ENCODE measurements at places on chromosomes 5 and 9.

- DNase-seq = no peak
Observed at GRCh38 chr5:32504329-32504988, 59.9 kb upstream of the ZFR start.

- DNase-seq = peak; percentile 83
Observed at GRCh38 chr9:129023036-129023907, 4.9 kb downstream of the SH3GLB2 start.

DNA sequence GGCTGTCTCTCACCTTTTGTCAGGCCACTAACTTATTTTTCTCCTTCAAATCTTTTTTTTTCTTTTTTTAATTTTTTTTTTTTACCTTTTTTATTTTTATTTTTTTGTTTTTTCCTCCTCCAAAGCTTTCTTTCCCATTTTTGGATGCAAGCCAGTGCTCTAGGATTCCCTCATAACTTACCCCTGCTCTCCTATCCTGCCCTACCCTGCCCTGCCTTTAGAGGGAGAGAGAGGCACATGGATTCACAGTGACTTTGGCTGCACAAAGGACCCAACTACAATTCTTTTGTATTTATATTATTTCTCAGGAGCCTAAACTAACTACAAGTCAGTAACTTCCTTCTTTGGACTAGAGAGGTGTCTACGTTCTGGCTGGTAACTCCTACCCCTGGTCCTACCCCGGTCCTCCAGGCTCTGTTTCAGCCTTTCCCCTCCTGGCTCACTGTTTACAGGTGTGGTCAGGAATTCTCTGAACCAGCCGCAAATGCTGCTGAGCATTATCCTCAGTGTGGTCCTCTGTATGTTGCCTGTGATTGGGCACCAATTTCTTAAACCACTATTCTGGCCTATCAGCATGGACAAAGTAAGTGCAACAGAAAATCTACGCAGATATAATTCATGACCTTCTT, 8.4 kb upstream of the RUSC2 start:
- peak; percentile 27 for DNase-seq

- no peak for DNase-seq
Observed at GRCh38 chr5:67537439-67538148, 341.0 kb upstream of the CD180 start.

- no peak for DNase-seq
Observed at GRCh38 chr9:137030538-137031527, 1.1 kb downstream of the FUT7 start.

DNA sequence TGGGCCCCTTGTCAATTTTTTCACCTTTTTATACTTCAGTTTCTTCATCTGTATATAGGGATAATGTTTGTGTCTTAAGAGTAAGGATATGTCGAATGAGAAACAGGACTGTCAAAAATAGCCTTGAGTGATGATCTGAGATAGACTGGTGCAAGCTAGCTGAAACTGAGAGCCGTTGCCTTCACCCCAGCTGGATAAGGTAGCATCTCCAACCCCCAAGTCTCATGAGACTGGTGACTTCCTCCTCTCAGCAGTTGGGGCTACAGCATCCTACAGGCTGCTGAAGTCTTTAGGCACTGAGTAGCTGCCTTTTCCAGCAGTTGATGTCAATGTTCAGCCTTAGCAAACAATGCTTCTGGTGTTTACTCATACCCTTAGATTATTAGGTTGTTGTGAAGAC, 330.2 kb downstream of the OSTF1 start:
- no peak for DNase-seq

DNA sequence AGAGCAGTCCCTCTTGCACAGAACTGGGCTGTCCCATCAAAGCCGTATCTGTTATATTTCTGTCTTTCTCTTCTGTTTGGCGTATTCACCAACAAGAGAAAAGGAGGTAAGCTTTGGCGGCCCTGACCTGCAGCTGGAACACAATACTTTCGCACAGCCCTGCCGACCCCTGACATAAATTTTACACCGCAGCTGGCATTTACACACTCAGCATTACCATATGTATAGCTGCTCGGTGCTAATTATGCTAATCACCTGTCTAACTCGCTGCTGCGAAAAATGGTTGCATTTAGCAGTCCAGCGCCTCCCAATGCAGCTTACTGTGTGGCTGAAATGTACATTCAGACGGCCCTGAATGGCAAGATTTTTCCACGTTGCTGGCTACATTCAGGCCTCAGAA, 20.8 kb downstream of the PTCH1 start:
- DNase-seq = no peak

DNA sequence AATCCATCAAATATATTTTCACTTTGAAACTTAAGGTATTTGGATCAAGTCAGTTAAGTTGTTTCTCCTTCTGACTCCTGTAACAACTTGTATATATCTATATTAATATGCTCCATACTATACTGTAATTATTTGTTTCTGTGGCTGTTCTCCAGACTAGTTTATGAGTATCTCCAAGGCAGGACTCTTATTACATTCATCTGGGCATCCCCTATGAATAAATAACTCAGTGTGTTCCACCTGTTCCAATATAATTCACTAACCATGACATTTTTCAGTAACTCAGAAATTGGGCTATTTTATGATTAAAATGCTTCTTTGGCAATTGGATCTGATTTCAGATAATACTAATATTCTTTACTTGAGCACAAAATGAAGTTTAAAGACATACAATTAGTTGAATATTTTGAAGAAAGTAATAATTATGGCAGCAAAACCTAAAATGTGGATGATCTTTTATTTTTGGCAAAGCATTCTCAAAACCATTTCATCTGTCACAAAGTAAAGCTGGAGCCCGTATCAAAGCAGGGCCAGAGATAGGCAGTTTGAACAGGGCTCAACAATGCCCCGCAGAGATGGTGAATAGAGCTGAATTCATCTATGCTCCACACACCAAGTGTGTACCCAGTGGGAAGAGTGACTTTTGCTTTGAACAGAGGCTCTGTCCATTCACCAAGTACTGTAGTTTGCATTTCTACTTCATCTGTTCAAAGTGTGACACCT, 314.3 kb downstream of the PDE4D start:
- no peak for DNase-seq

DNA sequence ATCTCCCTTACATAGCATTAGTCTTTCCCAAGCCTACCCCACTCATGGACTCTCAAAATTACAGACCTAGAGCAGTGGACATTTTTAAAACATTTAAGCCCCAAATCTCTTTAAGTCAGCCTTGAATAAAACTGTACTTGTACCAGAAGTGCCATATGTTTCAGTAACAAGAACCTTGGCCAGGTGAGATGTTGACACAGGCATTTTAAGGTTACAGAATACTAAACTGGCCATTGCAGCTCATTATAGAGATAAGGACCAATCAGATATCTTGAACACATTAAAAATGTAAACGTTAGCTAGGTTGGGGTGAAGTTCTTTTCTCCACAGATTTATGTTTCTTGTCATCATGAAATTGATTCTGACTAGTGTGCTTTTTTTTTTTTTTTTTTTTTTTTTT, 103.8 kb upstream of the MIER3 start:
- DNase-seq = no peak

DNA sequence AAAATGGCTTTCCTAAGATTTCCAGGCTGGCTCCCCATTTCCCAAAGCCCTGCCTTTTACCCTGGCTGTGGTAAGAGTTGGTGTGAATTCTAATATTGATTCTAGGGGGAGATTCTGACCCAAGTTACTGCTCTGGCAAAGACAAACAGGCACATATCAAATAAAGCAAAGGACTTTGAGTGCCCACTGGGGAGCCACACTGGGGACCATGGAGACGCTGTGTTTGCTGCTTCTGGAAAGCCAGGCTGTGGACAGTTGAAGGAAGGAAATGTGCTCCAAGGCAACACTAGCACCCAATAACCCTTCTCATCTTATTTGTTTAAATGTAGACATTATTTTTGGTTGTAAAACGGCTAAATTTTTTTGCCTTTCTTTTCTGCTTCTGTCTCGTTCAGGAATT, 78.7 kb downstream of the SNCAIP start:
- no peak for DNase-seq

DNA sequence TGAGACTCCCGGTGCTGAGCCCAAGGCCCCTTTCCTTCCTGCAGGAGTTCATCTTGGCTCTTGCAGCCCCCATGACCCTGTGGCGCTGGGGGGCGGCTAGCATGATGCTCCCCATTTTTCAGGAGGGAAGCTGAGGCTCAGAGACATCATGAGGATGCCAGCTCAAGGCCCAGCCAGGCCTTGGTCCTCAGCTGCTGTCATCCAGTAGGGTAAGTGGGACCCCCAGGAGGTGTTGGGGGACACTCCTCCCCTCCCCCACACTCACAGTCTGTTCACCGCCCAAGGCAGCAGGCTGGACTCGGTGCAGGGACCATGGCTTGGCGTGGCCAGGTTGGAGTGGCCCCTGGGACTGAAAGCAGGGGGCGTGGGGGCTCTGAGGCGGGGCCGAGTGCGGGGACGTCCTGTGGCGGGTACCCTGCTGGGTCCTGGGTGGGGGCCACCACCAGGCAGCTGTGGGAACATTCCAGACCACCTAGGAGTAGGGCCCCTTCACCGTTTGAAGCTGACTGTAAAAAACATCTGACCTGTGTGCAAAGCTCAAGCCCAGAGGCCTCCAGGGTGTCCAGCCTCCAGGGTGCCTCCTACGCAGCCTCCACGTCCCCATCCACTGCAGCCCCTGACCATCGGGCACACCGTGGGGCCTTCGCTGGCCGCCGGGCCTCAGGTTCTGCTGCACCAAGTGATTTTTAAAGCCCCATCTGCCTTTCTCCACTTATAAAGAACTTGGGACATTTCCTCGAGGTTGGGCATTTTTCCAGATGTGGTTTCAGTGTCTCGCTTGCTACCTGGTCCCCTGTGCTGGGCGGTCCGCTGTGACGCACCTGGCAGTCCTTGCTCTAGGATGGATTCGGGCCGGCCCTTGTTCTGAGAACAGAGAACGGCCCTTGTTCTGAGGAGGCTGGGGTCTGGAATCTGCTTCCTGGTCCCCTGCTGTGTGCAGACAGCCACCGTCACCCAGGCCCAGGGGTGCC, 3.4 kb upstream of the NOTCH1 start:
- no peak for DNase-seq
